ENCODE measurements at places on chromosomes 7 and 10.

GRCh38 chr10:29102636-29103035 lies 186.2 kb upstream of the LYZL1 start:
- DNase-seq, result no peak

GRCh38 chr10:128929767-128930166 lies 537.3 kb upstream of the MGMT start:
- DNase-seq, result no peak

GRCh38 chr7:151868396-151869108 lies 8.4 kb downstream of the PRKAG2 start:
- DNase-seq, result no peak

DNA sequence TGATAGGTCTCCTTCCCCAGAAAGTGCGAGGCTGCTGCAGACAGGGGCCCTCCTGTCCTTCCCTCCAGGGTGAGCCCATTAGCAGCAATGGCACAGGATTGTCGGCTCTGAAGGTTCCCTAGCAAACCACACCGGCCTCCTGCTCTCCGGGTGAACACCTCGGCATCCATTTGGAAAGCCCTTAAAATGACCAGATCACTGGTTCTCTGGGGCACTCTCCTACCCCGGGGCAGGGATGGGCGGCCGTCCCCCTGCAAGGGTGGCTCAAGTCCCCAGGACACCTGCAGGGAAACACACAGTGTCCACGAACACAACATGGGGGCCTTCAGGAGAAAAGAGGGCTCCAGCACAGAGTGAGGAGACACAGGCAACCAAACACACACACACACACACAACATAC lies 459.1 kb downstream of the PTPRN2 start:
- no peak for DNase-seq

GRCh38 chr10:62382831-62383230 lies 8.7 kb downstream of the ZNF365 start:
- no peak for DNase-seq

GRCh38 chr10:75023074-75023473 lies 88.4 kb upstream of the SAMD8 start:
- peak; percentile 42 for DNase-seq

- DNase-seq, result no peak
Measured at GRCh38 chr7:81064426-81064825, 145.6 kb upstream of the SEMA3C start.

GRCh38 chr7:156854654-156855053 lies 38.3 kb downstream of the LMBR1 start:
- DNase-seq, result no peak

DNA sequence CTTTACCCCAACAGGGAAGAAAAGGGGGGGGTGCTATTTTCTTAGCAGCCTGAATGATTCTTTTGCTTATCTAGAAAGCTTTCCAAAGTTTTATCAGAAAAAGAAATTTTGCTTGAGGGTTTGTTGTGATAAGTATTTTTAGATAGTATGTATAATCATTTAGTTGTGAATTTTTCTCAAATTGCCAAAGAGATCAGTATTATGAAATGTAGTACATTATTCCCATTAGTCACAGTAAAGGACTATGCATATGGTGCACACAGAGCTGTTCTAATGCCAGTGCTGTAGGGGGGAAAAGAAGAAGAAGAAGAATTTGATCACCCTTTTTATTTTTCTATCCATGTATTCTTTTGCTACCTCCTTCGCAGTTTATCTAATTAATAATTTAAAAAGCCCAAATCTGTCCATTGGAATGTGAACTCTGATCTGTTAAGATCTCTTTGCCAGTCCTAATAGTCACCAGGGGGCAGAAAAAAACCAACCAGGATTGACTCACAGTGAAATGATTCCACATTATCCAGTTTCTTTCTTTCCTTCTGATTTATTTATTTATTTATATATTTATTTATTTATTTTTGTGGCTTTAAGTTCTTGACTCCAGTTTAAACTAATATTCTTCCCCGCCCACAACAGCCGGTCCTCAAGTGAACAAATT lies 4.7 kb downstream of the RBM20 start:
- no peak for DNase-seq

GRCh38 chr7:30521532-30521931 lies 16.9 kb upstream of the GGCT start:
- DNase-seq, result no peak

DNA sequence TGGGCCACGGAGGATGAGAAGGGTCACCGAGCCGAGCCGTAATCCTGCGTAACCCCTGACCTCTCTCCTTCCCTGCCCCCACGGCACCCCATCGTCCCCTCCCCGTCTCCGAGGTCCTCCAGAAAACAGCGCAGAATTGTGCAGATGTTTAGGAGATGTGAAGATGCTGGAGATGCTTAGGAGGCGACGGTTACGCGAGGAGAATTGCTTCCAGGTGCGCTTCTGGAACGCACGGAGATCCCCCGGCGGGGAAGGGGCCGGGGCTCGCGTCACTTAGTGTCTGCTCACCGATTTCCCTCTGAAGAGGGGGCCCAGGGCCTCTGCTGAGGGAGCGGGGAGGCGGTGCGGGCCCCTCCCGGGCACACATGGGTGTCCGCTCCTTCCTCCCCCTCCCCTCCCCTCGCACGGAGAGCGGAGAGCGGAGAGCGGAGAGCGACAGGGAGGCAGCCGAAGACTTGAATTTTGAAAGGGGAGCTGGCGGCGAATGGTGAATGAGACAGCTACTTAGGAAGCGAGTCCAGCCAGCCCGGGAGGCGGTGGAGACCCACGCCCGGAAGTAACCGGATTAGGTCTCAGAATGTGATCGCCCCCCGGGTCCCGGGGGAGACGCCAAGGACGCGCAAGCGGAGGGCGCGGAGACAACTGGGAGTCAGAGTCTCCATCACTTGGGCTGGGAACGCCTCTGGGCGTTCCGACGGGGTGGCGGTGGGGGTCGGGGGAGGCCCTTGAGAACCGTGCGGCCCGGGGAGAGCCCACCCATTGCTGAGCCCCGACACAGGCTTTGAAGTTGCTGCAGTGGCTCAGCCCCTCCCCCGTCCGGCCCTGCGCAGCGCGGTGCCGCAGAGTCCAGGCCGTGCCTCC lies 8.7 kb upstream of the EN2 start:
- DNase-seq, result peak; percentile 64

- no peak for DNase-seq
Measured at GRCh38 chr10:103047381-103047780, 129.3 kb downstream of the CNNM2 start.

DNA sequence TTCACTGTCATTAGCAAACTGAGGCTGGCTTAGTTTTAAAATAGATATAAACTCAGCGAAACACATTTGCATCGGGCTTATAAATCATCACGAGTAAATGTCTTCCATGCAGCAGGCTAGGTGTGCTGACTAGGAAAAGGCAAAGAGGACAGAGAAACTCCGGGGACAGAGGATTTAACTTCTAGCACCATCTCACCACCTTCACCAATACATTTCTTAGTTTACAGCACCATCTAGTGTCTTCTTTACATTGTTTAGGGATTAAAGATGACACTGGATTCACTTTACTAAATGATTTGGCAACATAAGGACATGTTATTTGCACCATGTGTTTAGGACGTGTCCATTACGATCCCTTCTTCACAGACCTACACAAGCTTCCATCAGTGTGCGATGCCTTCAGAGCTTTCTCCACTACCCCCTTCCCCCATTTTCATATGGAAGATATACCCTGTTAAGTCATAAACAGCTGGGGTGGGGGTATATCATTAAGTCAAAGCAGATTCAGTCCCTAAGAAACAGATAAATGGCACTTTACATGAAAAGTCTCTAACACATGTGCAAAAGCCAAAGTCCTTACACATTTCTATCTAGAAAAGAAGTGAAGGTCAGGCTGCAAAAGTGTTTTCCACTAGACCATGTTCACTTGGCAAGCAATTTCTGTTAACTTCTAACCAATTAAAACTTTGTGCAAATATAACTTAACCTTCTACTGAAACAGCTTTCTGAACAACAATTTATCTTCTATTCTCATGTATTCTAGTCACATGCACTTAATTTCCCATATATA lies 103.3 kb downstream of the GRB10 start:
- no peak for DNase-seq

DNA sequence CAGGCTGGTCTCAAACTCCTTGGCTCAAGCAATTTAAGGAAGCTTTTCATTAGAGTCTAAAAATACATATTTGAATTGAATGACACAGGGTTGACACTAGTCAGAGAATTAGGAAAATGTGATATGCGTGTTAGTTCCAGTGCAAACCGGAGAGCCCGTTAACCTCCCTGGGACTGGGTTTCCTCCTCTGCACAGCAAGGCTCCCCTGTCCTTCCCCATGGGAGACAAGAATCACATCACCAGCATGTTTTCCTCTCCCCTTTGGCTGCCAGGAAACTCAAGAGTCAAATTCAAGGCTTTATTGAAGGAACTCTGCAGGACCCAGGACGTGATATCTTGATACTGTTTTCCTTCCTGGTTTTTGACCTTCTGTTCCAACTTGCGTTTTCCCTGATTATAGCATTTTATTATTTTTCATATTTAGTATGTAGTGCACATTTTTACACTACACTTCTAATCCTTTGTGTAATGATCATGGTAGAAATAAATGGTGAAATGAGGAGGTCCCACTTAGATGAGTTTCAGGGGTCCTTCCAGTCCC lies 24.9 kb downstream of the GSTO2 start:
- DNase-seq, result no peak

- DNase-seq, result no peak
Measured at GRCh38 chr7:27143023-27143949, at the start of gene HOXA5. HOXA5 (minus strand) TSS chr7:27143681; CDS start chr7:27143607, 74 bp downstream.

GRCh38 chr7:156049366-156049765 lies 237.1 kb upstream of the SHH start:
- DNase-seq, result no peak

DNA sequence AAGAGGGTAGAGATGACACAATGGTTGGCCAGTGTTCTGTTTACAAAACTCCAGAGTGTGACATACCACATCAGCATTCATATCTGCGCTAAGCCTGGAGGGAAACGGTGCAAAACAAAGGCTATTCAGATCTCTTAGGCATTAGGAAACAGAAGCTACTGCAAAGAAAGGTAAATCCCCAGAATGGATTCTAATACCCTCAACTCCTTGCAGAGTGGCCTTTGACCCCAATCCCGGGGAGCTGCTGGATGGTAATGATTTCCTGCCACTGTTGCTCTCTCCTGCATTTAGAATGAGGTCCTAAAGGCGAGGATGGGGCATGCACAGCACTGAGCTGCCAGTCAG lies 65.2 kb downstream of the AOAH start:
- no peak for DNase-seq

DNA sequence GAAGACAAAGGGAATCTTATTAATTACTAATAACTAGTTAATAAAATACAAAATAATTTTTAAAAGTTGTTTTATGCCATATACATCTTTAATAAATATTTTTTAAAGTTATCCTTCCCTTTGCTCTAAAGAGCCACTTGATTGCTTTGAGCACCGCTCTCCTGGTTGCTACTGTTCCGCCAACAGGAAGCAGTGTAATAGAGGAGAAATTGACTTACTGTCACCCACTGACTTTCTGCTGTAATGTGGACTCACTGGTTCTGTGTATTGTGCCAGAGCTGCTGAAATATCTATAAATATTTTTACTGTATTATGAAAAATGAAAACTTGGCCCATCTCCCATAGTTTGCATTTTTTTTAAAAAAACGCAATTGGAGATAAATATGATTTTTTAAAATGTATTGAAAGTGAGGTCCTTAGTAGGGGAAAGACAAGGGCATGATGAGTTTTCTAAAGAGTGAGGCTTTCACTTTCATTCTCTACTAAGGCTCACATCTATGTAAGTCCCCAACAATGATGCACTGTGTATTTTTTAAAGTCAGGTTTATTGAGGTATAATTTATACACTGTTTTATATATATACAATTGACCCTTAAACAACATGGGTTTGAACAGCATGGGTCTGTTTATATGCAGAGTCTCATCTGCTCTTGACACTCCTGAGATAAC lies 100.5 kb downstream of the NPY start:
- DNase-seq, result no peak

DNA sequence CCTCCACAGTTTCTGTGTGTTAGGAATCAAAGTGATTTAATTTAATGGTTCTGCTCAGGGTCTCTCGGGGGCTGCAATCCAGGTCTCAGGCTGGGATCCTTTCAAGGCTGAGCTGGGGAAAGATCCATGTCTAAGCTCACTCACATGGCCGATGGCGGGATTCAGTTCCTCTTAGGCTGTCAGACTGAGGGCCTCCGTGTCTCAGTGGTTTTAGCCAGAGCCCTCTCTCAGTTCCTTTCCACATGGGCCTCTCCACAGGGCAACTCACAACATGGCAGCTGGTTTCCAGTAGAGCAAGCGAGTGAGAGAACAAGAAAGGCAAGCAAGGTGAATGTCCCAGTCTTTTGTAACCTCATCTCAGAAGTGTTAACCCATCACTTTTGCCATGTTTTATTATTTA lies 26.9 kb downstream of the CAV1 start:
- DNase-seq, result no peak

GRCh38 chr7:34296663-34297062 lies 361.4 kb upstream of the NPSR1 start:
- DNase-seq, result no peak

GRCh38 chr7:115844857-115845256 lies 185.7 kb downstream of the TFEC start:
- no peak for DNase-seq

GRCh38 chr7:148701414-148701813 lies 2.7 kb downstream of the CUL1 start:
- no peak for DNase-seq

GRCh38 chr7:155003092-155003375 lies at the start of gene PAXIP1:
PAXIP1 (minus strand) TSS chr7:155003124; CDS start chr7:155002929, 195 bp downstream.
- DNase-seq, result no peak

DNA sequence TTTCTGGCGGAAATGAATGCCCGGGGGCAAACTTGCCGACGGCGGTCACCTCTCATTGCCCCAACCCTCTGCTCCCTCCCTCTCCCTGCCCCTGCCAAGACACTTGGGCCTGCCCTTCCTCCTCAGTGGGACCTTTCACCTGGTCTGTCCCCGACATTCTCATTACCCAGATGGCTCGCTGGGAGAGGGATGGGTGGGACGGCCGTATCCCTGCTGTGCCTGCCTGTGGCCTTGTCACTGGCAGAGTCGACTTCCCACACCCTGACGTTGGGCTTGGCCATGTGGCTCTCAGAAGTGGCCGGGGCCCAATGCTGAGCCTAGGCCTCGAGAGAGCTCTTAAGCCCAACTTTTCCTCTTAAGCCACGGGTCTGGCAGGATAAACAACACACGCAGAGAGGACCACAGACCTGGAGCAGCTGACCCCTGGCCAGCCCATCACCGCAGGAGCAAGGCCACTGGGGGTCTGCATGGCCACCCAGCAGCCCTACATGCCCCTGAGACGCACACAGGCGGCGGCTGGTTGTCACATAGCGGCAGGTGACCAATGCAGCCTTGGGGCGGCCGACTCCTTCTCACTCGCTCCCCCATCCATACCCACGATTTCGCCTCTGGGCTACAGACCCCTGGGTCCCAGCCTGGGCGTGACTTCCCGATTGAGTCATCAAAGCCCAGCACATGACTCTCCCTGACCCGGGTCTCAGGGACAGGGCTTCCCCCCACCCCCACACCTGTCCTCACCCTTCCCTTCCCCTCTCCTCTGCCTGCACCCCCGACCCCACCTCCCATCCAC lies 40.1 kb downstream of the SLC29A4 start:
- DNase-seq, result no peak
